Endodermal cell (in vitro differentiated cells): ENCODE measurements at places on chromosomes 1 and 21. TPM values are rescaled to one million over a fixed set of nuclear protein-coding genes. Genes with fewer than 3 reads are reported as not detected.

FMO5 gene
- 11.7 to 20.0 TPM (median 14.1 TPM) in 3 replicates for total RNA-seq

- DNase-seq: no peak
Measured at GRCh38 chr1:24316645-24317044, 2.5 kb upstream of the GRHL3 start.

DNA sequence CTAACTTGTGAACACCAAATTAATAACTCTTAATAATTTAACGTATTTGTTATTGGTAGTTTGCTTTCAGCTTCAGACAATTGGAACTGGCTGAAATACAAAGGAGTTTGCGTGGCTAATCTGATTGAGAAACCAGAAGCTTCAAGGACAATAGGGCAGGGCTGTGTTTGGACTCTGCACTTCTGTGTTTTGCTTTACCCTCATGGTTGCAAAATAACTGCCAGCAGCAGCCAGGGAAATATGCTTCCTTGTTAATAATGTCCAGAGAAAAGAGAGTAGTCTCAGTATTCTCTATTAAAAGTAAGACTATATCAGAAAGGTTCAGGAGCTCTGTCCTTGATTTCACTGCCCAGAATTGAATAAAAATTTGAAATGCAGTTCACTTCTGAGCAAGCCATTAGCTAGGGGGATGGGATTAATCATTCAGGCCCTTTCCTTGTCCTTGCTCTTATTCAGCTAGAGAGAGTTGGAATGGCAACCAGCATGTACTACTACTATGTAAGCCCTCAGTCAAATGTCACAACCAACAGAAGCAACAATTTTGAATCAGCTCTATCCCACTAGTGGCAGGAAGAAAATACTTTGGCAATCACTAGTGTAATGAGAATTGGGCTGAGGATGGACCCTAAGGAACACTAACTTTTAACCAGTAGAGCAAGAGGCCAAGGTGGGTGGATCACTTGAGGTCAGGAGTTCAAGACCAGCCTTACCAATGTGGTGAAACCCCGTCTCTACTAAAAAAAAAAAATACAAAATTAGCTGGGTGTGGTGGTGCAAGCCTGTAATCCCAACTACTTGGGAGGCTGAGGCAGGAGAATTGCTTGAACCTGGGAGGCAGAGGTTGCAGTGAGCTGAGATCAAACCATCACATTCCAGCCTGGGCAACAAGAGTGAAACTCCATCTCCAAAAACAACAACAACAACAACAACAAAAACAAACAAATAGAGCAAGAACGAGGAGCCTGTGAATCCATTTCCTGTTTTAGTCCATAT lies 76.8 kb downstream of the POU2F1 start:
- no peak for DNase-seq

GRCh38 chr1:210771131-210771530 lies 362.8 kb downstream of the KCNH1 start:
- no peak for DNase-seq

- DNase-seq: no peak
Measured at GRCh38 chr21:42760361-42760950, 107.0 kb downstream of the PDE9A start.

DNA sequence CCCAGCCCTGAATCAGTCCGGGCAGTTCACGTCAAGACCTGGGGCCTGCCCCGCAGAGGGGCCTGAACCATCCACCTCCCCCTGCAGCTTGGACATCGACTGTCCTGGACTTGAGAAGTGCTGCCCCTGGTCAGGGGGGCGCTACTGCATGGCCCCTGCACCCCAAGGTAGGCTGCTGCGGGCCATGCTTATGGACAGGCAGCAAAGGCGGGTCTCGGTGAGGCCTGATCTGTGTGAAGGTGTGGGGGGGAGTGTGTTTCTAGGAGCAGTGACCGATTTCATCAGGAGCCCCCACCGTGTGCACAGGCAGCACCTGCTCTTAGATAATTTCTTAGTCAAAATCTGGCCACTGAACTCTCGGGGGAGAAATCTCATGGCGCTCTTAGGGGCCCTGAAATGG lies 13.0 kb downstream of the UMODL1 start:
- no peak for DNase-seq
